Fibroblast of skin of left quadriceps (primary cell): ENCODE measurements at places on chromosomes 16 and 17.

GRCh38 chr16:47519996-47520679, 59.0 kb downstream of the PHKB start:
- no peak for DNase-seq

- DNase-seq: no peak
Measured at GRCh38 chr16:50692999-50693781, at the start of gene NOD2. Gene NOD2 (plus strand): TSS chr16:50693606. CDS start chr16:50699496, 5,890 bp downstream.

GRCh38 chr17:63142836-63143235, 176.8 kb downstream of the TANC2 start:
- no peak for DNase-seq

DNA sequence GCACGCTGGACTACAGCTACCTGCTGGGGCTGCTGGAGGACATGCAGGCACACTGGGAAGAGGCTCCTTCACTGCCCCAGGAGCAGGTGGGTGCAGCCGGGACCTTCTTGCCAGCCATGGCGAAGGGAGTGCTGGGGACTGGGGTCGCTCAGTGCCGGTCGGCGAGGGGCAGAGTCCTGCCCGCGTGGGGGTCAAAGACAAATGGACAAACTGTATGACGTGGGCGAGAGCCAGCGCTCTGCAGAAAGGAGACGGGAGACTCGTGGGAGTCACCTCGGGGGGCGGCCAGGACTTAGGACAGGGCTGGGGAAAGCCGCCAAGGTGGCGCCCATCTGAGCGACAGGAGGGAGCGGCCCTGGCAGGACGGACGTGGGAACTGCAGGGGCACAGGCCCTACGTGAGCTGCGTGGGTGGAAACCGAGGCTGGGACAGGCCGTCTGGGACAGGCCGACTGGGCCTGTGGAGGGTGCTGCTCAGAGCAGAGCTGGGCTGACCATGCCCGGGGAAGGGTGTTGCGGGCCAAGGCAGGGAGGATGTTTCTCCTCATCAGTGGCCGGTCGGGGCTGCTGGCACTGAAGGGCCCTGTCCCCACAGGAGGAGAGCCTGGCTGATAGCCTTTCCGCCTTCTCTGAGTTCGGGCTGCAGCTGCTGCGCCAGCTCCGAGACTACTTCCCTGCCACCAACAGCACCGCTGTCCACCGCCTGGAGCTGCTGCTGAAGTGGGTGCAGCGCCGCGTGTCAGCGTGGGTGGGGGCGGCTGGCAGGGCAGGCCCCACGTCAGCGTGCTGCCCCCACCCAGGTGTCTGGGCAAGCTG, 8.0 kb downstream of the TSR3 start:
- DNase-seq: no peak

GRCh38 chr17:64120159-64120810, 9.7 kb downstream of the ERN1 start:
- DNase-seq: no peak

- DNase-seq: no peak
Measured at GRCh38 chr17:39738983-39739884, 1.5 kb downstream of the GRB7 start.

DNA sequence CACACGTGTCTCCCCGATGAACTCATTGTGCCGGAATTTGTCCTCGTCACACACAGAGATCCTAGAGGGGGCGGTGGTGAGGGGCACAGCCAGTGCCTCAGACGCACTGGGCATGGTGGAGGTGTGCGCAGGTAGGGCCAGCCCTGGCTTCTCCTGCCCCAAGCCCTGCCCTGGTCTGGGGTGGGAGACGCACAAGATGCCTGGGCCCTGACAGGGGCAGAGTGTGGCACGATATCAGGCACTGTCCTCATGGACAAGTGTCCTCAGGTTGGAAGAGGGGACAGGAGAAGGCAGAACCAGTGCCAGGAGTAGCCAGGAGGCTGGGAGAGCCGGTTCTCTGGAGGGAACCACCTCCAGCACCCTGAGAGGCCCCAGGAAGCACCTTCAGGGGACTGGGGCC, 20.0 kb downstream of the DOC2B start:
- DNase-seq: no peak

- no peak for DNase-seq
Measured at GRCh38 chr16:30406795-30407101, 658 bp upstream of the ZNF771 start.

GRCh38 chr17:34382621-34383124, 19.6 kb upstream of the CCL1 start:
- DNase-seq: no peak

DNA sequence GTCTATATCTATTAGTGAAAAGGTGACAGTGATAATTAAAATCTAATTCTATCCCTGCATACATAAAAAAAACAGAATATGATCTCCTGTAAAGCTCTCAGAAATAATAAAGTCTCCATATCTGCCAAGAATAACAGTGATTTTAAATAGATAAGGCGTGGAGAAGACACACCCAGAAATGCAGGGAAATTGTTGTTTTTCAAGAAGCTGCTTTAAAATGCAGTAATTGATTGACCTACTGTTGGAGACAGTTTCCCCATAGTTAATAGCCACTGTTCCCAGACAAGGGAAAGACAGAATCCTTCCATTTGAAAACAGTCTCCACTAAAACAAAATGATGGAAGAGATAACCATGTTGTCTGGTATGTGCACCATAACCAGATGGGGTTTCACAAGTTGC, 571.5 kb upstream of the CDH5 start:
- no peak for DNase-seq

GRCh38 chr16:13093661-13094060, 192.3 kb downstream of the SHISA9 start:
- no peak for DNase-seq

GRCh38 chr17:45577571-45578279, 87.2 kb upstream of the PLEKHM1 start:
- DNase-seq: no peak

DNA sequence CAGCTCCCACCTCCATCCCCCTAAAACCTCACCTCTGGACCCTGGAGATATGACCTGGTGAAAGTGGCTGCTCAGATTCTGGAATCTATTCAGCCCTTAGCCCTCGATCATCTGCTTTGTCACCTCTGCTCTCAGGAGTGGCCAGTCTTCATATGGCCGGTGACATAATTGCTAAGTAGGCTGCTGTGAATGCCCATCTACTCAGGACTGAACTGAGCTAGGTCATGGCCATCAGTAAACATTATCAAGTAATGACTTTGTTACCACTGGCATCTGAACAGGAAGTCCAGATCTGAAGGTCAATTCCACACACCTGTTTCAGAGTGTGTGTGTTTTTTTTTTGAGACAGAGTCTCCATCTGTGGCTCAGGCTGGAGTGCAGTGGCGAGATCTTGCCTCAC, 78.6 kb downstream of the CDK5R1 start:
- no peak for DNase-seq

- DNase-seq: no peak
Measured at GRCh38 chr17:75688209-75688825, 21.2 kb downstream of the SAP30BP start.

DNA sequence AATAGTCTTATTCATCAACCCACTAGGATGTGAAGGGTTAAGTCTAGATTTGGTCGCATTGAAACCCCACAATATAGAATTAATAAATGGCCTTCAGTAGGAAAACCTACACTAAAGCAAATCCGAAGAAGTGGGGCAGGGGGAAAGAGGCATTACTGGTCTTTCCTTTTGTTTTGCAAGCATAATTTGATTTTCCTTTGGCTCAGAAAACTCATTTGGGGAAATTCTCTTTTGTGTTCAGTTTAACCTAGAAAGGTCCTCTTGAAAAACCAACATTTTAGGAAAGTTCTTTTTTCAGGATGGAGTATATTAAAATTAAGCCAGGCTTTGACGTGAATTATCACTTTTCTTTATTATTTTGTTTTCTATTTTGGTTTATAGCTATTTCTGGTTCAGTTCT, 31.7 kb downstream of the ERCC4 start:
- no peak for DNase-seq

GRCh38 chr17:11996722-11997146, 541 bp downstream of the ZNF18 start:
- DNase-seq: peak; percentile 7

- DNase-seq: no peak
Measured at GRCh38 chr17:29615048-29615385, 7.7 kb downstream of the CORO6 start.

DNA sequence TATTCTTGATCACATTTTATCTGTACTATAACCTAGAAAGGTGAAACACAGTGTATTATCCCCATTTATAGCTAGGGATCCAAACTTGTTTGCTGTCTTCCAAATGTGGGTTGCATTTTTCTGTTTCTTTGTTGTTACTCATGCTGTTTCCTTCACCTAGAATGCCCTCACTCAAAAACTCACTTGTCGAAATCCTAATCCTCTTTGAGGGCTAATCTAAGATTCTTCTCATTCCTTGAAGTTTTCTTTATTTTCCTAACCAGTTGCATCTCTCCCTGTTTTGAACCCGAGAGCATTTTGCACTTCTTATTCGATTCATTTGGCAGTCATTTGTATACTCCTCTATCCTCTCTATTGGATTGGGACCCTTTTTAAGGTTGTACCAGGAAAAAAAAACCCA, 9.6 kb downstream of the CALCOCO2 start:
- no peak for DNase-seq

DNA sequence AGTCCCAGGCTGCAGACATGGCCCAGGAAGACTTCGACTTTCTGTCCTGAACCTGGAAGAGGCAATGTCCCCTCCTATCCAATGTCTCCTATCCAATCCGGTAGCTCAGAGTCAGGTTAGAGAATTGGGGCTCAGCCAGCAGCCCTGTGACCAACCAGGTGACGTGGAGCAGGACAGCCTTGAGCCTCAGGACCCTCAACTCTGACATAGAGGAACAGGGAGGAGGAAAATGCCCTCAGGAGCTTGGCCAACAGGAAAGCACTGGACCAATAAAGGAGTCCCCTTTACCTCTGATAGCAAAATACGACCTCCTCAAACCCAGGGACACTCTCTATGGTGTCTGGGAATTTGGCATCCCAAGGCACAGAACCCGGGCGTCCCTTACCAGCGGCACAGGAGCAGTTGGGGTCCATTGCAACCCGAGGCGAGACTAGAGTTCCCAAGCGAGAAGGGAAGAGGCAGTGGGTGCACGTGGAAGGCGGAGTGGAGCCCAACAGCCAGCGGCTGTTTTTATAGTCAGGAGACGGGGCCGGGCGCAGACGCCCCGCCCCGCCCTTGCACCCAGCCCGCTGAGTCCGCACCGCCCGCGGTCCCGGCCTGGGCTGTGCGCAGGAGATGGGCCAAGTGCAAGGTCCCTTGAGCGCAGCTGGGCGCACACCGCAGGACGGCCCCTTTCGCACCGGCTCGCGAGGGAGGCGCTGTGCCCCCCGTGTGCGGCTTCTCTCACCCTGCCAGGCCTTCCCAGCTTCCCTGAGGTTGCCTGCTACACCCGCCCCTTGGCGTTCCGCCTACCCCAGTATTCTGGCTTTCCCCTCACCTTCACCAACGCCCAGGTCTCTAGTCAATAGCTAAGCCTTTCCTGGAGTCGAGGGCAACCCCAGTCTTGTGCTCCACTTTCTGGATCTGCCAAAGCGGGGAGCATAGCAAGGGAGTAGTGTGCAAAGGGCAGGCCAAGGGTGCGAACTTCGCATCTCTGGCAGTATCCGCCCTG, at the start of gene MT1G:
Gene MT1G, minus strand, starts transcription at position 485 of the 991 bp plus-strand sequence. Its CDS starts 72 bp downstream, at position 413.
- DNase-seq: no peak

GRCh38 chr16:50802961-50803360, 61.1 kb downstream of the CYLD start:
- no peak for DNase-seq

DNA sequence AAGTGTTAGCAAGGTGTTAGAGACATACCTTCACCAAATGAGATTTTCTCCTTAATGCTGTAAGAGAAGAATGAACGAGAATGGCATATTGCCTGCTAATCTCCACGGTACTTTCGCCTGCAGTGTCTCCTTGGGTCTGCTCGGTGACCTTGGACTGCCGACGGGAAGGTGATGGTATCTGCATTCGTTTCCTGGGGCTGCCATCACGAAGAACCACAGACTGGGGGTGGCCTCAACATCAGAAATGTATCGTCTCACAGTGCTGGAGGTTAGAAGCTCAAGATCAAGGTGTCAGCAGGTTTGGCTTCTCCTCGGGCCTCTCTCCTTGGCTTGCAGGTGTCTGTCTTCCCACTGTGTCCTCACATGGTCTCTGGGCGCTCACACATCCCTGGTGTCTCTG, 86.3 kb upstream of the TNRC6C start:
- DNase-seq: no peak

DNA sequence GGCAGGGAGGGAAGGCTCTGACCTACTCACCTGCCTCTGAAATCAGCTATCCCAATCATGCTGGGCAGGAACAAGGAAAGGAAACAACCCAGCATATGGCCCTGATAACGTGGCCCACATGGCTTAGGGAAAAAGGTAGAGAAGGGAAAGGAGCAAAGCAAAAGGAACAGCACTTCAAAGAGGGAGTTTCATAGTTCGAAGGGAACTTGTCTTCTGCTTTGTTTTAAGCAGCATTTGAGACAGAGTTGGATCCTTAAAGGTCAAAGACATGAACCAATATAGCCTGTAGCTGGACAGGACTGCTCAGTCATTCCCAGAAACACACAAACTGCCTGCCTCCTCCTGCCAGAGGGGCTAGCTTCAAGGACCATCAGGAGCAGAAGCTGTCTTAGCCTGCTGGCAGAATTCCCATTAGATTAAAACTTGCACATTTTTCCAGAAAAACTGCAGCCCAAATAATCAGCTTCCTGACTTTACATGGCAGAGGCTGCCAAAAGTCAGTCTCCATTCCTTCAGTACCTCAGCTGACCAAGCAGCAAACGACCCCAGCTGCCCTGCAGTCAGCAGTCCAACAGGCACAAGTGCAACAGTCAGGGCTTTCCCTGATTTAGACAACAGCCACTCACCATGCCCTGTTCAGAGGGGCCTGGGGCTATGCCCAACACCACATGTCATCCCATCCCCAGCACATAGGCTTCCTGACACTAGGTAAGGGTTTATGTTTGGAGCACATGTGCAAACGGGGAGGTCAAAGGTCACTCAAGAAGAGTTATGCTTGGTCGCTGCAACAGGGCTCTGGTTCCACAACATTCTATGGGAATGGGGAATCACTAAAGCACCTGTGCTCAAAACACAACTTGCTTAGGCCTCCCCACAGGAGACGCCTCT, 32.5 kb downstream of the RANBP10 start:
- DNase-seq: no peak

- no peak for DNase-seq
Measured at GRCh38 chr16:53576904-53577303, 73.9 kb upstream of the AKTIP start.

DNA sequence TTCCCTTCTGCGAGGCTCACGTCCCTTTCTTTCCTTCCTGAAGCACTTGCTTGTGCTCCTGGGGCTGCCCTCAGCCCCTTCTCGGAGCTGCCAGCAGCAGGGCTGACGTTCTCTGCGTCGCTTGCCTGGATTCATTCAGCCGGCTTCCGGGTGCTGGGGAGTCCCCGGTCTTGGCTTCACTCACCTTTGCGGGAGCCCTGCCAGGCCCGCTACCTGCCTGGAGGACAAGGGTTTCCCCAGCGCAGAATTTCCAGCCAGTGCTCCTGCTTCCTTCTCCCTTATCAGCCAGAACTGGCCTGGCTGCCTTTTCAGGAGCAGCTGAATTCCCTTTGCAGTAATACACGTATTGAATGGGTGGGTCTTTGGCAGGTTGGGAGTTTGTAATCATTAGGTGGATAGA, 22.1 kb upstream of the IL17C start:
- no peak for DNase-seq

GRCh38 chr16:29898804-29899515, 390 bp downstream of the SEZ6L2 start:
- no peak for DNase-seq

- no peak for DNase-seq
Measured at GRCh38 chr17:81309140-81309858, 14.2 kb upstream of the SLC38A10 start.
